Right ventricle myocardium inferior (tissue), 1 donor: ENCODE measurements at places on chromosomes 11 and 22. TPM values are rescaled to one million over a fixed set of nuclear protein-coding genes. Genes with fewer than 3 reads are reported as not detected.

The DPAGT1 gene
- total RNA-seq, result 21.1 TPM

The LRRC74B gene
- total RNA-seq, result not detected

The GPR83 gene
- 0.22 TPM for total RNA-seq

The LTBP3 gene
- total RNA-seq, result 72.3 TPM

The C11orf86 gene
- not detected for total RNA-seq

The GRIA4 gene
- not detected for total RNA-seq

The NAALAD2 gene
- total RNA-seq, result 1.1 TPM

The IRAG1 gene
- total RNA-seq, result 5.9 TPM

The PANX2 gene
- total RNA-seq, result 0.43 TPM
